ENCODE measurements at places on chromosomes 3 and 15.
A peak's percentile ranks its signal among the peaks of the same experiment; 100 is the strongest.

- H3K4me1 ChIP-seq: no peaks in the 10 kb centered on the region
- peaks cover 2% of the 10 kb centered on the region for H3K36me3 ChIP-seq
- H3K27ac ChIP-seq: no peak overlapping the region
- H3K4me3 ChIP-seq: no peak overlapping the region
Measured at GRCh38 chr3:15781131-15781530, 16.6 kb downstream of the ANKRD28 start.

GRCh38 chr3:79358327-79358726 lies 409.5 kb downstream of the ROBO1 start:
- H3K4me3 ChIP-seq: no peak overlapping the region
- H3K36me3 ChIP-seq: no peaks in the 10 kb centered on the region
- H3K27me3 ChIP-seq: no peaks in the 10 kb centered on the region

DNA sequence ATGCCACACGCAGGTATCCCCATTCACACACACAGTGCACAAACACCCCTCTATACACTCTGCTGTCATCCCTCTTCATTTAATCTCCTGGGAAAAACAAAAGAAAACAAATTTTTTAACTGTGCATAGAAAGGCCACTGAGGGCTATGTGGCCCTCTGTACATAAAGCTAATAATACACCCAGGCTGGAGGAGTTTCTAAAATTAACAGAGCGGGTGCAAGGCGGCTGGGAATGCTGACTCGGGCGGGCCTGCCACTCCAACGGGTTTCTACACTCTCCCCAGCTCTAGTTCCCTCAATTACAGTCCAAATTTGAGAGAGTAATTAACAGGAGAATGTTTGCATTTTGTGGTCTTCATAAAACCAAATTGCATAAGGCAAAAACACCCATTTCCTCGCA lies 23.1 kb downstream of the HCN4 start:
- H3K4me3 ChIP-seq: no peak overlapping the region
- H3K27ac ChIP-seq: no peak overlapping the region
- no peaks in the 10 kb centered on the region for H3K36me3 ChIP-seq
- no peaks in the 10 kb centered on the region for H3K4me1 ChIP-seq
- H3K27me3 ChIP-seq: peaks cover 2% of the 10 kb centered on the region

DNA sequence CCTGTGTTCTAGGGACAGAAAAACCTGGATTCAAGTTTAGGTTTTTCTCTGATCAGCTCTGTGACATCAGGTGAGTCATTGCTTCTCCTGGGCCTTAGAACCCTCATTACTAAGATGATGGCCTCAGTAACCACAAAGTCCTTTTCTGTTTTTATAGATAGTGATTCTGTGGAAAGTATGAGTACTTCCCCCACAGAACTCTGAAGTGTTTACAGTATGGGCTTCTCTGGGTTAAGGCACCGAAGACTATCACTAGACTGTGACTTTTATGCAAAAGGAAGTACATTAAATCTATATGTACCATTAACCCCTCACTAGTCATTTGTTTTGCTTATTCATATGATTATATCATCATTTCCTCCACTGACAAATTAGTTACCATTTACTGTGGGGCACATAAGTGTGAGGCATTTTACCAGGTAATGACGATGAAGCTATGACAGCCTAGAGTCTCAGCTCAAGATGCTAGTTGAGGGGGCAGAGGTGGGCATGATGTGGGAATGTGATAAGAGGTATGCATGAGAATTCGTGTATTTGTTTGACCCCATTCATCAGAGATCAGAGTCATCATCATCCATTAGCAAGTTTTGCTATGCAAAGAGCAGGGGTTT lies 15.0 kb upstream of the RORA start:
- no peak overlapping the region for H3K27ac ChIP-seq
- H3K36me3 ChIP-seq: no peaks in the 10 kb centered on the region
- no peak for DNase-seq
- H3K4me1 ChIP-seq: no peaks in the 10 kb centered on the region

- DNase-seq: no peak
- no peaks in the 10 kb centered on the region for H3K36me3 ChIP-seq
- no peak overlapping the region for H3K27ac ChIP-seq
- H3K27me3 ChIP-seq: peaks cover 3% of the 10 kb centered on the region
- H3K4me1 ChIP-seq: no peaks in the 10 kb centered on the region
Measured at GRCh38 chr3:106359692-106360091, 490.9 kb upstream of the CBLB start.

DNA sequence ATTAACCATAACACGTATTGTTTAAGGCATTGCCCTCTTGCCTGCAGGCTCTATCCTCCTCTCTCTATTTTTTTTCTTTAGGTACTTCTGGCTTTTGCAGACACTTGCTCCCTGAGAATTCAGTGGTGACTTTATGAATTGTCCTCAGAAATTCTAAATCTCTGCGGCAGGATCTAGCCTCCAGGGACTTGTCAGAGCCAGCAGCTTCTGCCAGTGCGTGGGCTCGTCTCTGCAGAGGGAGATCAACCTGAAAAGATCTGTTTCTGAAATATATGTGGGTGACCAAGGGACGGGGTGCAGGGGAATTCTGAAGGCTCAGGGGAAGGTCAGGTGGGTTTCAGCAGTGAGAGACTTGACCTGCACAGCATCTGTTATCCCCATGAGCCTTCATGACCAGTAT lies 326.1 kb upstream of the LRRFIP2 start:
- no peak overlapping the region for H3K4me3 ChIP-seq
- H3K36me3 ChIP-seq: no peaks in the 10 kb centered on the region
- H3K27ac ChIP-seq: no peak overlapping the region
- no peak for DNase-seq

DNA sequence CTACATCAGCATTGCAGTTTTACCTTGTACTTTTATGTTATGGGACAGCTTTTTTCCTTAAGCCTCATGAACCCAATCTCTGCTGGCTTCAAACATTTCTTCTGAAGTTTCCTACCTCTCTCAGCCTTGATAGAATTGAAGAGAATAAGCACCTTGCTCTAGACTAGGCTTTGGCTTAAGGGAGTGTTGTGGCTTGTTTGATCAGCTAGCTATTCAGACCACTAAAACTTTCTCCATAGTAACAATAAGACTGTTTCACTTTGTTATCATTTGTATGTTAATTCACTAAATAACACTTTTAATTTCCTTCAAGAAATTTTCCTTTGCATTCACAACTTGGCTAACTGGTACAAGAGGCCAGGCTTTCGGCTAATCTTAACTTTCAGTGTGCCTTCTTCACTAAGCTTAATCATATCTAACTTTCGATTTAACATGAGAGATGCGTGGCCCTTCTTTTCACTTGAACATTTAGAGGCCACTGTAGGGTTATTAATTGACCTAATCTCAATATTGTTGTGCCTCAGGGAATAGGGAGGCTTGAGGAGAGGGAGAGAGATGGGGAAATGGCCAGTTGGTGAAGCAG lies 8.1 kb upstream of the TIGIT start:
- peaks cover 8% of the 10 kb centered on the region for H3K4me1 ChIP-seq
- peak overlapping the region; percentile 69 for H3K27ac ChIP-seq
- H3K36me3 ChIP-seq: no peaks in the 10 kb centered on the region
- no peak for DNase-seq
- H3K4me3 ChIP-seq: peak overlapping the region; percentile 69

- H3K4me1 ChIP-seq: no peaks in the 10 kb centered on the region
- DNase-seq: no peak
- no peak overlapping the region for H3K4me3 ChIP-seq
- H3K36me3 ChIP-seq: no peaks in the 10 kb centered on the region
- H3K27me3 ChIP-seq: peaks cover 2% of the 10 kb centered on the region
- no peak overlapping the region for H3K27ac ChIP-seq
Measured at GRCh38 chr3:24259901-24260512, 234.6 kb downstream of the THRB start.

DNA sequence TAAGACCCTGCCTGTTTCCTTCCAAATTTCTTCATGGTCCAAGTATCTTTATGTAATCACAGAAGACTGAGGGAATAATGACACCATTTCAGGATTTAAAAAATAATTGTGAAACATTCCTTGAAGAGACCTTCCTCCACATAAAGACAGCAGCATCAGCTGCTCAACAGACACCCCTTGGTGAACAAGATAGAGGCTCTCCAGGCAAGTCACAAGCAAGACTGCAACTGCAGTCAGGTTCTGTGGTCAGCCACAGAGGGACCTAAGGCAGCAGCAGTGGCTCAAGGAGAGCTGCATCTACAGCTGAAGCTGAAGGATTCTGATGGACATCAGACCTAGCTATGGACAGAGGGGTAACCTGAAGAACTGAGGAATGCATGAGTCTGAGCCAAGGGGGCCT lies 97.2 kb upstream of the C3orf80 start:
- no peaks in the 10 kb centered on the region for H3K27me3 ChIP-seq
- DNase-seq: no peak
- no peaks in the 10 kb centered on the region for H3K4me1 ChIP-seq
- no peaks in the 10 kb centered on the region for H3K36me3 ChIP-seq

DNA sequence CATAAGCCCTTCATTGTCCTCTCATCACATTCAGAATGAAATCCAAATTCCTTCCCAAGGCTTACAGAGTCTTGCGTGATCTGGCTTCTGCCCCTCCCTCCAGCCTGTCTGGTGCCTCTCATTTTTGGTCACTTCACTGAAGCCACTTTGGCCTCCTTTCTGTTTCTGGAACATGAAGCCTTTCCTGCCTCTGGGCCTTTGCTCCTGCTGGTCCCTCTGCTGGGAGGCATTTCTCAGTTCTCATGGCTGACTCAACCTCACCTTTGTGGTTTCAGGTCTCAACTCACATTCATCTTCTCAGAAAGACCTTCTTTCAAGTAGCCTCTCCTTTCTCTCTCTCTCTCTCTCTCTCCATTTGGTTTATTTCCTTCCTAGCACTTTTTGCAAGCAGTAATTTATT lies 43.9 kb upstream of the BHLHE40 start:
- H3K4me1 ChIP-seq: no peaks in the 10 kb centered on the region
- no peak overlapping the region for H3K27ac ChIP-seq
- no peaks in the 10 kb centered on the region for H3K27me3 ChIP-seq
- no peak overlapping the region for H3K4me3 ChIP-seq
- no peaks in the 10 kb centered on the region for H3K36me3 ChIP-seq

GRCh38 chr15:58410353-58410752 lies 21.4 kb upstream of the LIPC start:
- H3K27ac ChIP-seq: no peak overlapping the region
- no peaks in the 10 kb centered on the region for H3K4me1 ChIP-seq
- peak; percentile 15 for DNase-seq
- no peaks in the 10 kb centered on the region for H3K27me3 ChIP-seq
- peak overlapping the region; percentile 77 for H3K4me3 ChIP-seq

DNA sequence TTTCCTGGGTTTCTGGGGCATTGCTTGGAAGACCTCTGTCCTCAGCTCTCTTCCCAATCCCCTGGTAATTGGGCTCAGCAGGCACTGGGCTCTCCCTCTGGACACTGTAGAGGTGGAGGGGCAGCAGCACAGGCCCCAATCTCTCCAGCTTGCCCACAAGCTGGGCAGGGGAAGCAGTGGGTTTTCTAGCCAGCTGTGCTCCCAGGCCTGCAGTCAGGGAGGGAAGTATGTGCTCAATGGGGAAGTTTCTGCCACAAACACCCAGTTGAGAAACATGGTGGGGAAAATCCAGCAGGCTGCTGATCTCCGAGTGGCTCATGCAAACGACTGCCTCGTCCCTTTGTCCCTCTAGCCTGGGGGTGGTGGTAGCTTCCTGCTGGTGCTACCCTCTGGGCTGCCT lies 12.8 kb upstream of the RFT1 start:
- H3K27me3 ChIP-seq: no peaks in the 10 kb centered on the region
- H3K4me1 ChIP-seq: no peaks in the 10 kb centered on the region
- DNase-seq: no peak
- no peak overlapping the region for H3K27ac ChIP-seq

GRCh38 chr3:129039271-129040038 lies 21.1 kb upstream of the GP9 start:
- H3K27ac ChIP-seq: no peak overlapping the region
- no peak for DNase-seq
- no peak overlapping the region for H3K4me3 ChIP-seq
- no peaks in the 10 kb centered on the region for H3K36me3 ChIP-seq
- H3K27me3 ChIP-seq: peaks cover 7% of the 10 kb centered on the region
- H3K4me1 ChIP-seq: no peaks in the 10 kb centered on the region

DNA sequence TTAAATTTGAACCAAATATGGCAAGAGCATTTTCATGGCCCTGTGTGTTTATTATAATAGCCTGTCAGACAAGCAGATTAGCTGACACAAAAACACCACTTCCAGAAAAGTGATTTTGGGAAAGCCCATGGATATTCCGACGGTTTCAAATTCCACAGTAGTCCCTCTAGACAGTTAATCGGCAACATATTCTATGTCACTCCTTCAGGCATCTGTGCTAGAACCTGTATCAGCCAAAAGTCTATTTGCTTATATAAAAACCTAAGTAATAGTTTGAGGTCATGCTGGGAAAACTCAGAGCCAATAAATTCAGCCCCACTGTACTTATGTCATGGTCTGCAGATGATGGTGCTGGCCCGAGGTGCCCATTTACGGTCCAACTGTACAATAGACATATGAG lies 110.2 kb upstream of the ARHGEF26 start:
- no peak overlapping the region for H3K27ac ChIP-seq
- no peak for DNase-seq
- H3K36me3 ChIP-seq: no peaks in the 10 kb centered on the region

GRCh38 chr15:60681353-60681752 lies 202.4 kb upstream of the ICE2 start:
- H3K27ac ChIP-seq: no peak overlapping the region
- DNase-seq: no peak
- no peaks in the 10 kb centered on the region for H3K27me3 ChIP-seq
- H3K36me3 ChIP-seq: no peaks in the 10 kb centered on the region
- no peak overlapping the region for H3K4me3 ChIP-seq

DNA sequence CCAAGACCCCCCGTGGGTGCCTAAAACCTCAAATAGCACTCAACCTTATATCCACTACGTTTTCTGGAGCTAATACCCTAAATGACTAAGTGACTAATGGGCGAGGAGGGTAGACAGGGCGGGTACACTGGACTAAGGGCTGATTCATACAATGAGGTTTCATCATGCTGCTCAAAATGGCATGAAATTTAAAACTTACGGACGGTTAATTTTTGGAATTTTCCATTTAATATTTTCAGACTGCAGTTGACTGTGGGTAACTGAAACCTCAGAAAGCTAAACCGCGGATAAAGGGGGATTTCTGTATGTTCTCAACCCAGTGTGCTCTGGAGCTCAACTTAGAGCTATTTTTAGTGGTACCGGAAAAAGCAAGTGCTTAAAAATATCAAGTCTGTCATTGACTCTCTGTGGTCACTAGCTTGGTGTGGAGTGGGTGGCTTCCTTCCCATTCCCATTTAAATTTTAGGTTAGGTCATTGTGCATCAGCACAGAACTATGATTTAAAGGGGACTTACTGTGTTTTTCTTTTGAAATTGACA lies 72.9 kb downstream of the LRRC28 start:
- no peaks in the 10 kb centered on the region for H3K4me1 ChIP-seq
- no peak for DNase-seq
- H3K4me3 ChIP-seq: no peak overlapping the region
- H3K36me3 ChIP-seq: no peaks in the 10 kb centered on the region
- no peak overlapping the region for H3K27ac ChIP-seq

- H3K36me3 ChIP-seq: no peaks in the 10 kb centered on the region
- H3K27ac ChIP-seq: no peak overlapping the region
- no peaks in the 10 kb centered on the region for H3K27me3 ChIP-seq
- H3K4me1 ChIP-seq: no peaks in the 10 kb centered on the region
- H3K4me3 ChIP-seq: no peak overlapping the region
Measured at GRCh38 chr3:65776494-65776893, 262.2 kb downstream of the MAGI1 start.

All from CD4-positive, CD25-positive, alpha-beta regulatory T cell (primary cell).